ENCODE measurements at places on chromosomes 7 and 10.

DNA sequence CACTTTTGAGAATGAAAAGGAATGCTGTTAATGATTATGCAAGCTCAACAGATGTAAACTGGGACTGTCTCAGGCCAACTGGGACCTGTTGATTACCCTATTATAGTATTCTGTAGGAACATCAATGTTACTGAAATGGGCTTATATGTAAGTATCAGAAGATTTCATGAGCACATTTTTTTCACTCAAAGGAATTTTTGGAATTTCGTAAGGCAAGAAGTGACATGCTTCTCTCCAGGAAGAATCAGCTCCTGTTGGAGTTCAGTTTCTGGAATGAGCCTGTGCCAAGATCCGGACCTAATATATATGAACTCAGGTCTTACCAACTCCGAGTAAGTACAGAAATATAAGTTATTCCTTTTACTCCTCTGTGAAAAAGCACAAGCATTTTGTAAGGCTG lies 19.2 kb downstream of the NIPSNAP2 start:
- DNase-seq = no peak

DNA sequence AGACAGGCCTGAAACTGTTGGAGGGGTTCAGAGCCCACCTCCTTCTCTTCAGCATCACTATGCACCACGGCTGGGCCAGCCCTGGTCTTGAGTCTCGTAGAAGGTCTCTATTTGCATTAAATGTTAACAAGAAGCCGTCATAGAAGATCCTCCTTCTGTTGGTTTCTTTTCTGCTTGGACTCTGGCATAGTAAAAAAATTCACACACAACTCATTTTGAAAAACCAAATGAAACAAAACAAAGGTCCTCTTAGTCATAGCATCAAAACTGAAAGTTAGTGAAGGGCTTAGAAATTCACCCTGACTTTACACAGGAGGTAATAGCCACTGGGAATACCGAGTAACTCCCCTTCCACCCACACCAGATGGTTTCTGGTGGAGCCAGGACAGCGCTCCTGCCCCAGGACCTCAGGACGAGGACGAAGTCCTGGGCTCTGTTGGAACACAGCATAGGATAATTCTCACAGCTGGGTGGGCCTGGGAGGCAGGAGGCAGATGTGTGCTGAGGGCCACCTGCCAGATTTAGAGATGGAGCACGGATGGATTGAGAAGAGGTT lies 248.4 kb upstream of the KLF6 start:
- no peak for DNase-seq

DNA sequence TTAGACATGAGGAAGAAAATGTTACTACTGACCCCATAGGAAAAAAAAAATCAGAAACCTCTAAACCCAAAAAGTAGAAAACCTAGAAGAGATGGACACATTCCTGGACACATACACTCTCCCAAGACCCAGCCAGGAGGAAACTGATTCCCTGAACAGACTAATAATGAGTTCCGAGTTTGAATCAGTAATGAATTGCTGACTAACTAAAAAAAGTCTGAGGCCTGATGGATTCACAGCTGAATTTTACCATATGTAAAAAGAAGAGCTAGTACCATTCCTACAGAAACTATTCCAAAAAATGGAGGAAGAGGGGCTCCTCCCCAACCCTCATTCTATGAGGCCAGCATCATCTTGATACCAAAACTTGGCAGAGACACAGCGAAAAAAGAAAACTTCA lies 75.8 kb downstream of the HBP1 start:
- DNase-seq = no peak

GRCh38 chr10:8063128-8063908 lies 8.8 kb downstream of the GATA3 start:
- no peak for DNase-seq

- DNase-seq = no peak
Observed at GRCh38 chr10:34905200-34905927, 90.3 kb upstream of the PARD3 start.

DNA sequence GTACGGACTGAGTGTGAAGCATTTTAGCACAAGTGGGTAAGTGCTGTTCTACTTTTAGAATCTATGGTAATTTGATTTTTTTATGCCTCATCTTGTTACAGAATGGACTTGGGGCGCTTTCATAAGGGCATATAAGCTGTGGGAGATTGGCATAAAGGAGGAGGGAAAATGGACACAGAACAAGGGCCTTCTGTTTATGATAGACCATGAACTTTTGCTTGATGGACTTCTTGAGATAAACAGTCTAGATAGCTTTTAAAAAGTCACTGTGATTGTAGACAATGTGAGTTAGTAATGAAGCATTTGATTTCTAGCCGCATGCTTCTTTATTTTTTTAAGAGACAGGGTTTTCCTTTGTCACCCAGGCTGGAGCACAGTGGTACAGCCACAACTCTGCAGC lies 2.0 kb downstream of the ZSCAN21 start:
- no peak for DNase-seq

DNA sequence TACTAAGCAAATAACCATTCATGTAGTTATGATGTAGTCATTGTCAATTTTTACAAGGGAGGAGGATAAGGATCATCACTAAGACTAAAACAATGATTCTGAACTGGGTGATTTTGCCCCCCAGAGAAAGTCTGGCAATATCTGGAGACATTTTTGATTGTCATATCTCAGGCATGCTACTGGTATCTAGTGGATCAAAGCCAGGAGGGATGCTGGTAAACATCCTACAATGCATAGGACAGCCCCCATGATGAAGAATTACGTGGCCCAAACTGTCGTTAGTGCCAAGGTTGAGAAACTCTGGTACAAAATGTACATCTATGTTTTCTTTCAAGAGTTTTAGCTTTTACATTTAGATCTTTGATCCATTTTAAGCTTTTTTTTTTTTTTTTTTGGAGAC lies 57.3 kb downstream of the GBF1 start:
- DNase-seq = no peak

- no peak for DNase-seq
Observed at GRCh38 chr10:114491933-114492332, 87.6 kb upstream of the AFAP1L2 start.

DNA sequence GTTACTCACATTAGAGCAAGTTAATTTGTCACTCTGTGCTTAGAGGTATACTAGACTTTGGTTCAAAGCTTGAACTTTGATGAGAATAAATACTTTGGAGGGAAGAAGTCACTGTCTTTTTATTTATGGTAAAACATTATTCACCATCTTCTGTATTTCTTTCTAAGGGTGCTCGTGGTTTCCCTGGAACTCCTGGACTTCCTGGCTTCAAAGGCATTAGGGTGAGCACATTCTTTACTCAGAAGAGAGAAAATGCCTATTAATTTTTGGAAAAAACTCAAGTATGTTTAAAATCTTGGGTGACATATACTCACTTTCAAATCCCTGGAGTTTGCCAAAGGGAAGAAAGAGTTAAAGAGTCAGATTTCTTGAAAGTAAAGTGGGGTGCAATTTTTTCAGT lies 10.8 kb downstream of the COL1A2 start:
- DNase-seq = no peak

GRCh38 chr7:140604760-140605159 lies 35.9 kb downstream of the DENND2A start:
- DNase-seq = no peak

GRCh38 chr10:28400681-28401080 lies 97.8 kb upstream of the MPP7 start:
- DNase-seq = no peak

DNA sequence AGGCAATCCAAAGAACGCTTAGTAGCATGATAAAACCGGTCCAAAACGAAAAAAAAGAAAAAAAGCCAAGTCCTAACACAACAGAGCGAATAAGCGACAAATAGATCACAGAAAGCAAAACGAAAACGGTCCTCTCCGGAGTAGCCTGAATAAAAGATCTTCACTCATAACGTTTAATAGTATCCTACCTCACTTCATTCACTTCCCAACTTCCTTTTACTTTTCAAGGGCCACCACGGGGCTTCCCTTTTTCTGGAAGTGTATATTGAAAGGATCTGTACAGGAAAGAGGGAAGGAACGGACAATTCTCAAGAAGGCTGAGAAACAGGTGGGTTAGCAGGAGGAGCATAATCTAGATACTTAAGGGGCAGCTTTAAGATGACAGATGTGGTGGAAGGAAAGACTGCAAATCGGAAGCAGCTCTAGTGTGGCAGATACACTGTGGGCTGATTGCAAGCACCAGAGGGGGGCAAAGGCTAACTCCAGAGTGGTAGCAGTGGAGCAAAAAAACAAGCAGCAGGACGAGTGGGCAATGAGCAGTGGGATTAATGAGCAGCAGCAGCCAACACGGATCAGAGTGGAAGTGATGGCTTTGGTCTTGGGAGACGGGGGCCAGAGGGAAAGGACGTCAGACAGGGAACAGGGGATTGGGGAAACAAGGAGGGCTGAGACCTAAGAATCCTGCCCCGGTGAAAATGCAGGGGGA lies 866 bp downstream of the CNOT4 start:
- DNase-seq = peak; percentile 37

DNA sequence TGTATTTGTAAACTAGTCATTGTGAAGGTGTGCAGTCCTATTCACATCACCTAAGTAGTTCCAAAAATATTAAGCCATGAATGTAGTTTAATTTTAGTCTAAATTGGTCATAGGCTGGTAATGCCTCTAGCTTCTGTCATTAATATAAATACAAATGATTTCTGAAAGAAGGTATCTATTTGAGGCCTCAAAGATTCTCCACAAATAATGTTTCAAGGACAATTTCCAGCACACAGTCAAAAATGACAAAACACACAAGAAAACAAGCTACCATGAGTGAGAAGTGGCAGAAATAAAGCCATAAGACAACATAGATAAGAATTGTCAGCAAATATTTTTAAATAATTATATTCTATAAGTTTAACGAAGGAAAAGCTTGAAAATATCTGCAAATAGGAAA lies 66.7 kb upstream of the PDK4 start:
- DNase-seq = no peak

DNA sequence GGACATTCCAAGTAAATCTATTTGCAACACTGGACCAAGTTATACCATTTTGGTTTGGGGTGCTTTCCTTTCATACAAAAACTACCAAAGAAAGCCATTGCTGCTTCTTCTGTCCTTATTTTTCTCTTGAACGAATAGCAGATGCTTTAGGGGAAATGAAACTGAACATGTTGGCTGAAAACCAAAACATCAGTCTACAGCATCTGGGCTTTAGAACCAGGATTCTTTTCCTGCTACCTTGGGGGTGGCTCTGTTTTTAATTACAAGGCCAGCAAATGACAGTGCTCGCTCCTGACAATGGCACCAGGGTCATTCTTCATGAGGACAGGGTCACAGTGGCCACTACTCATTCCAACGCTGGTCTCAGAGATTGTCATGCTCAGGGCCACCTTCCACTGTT lies 80.3 kb downstream of the WDR11 start:
- DNase-seq = no peak

GRCh38 chr7:142815134-142815533 lies 39.7 kb upstream of the EPHB6 start:
- DNase-seq = no peak

DNA sequence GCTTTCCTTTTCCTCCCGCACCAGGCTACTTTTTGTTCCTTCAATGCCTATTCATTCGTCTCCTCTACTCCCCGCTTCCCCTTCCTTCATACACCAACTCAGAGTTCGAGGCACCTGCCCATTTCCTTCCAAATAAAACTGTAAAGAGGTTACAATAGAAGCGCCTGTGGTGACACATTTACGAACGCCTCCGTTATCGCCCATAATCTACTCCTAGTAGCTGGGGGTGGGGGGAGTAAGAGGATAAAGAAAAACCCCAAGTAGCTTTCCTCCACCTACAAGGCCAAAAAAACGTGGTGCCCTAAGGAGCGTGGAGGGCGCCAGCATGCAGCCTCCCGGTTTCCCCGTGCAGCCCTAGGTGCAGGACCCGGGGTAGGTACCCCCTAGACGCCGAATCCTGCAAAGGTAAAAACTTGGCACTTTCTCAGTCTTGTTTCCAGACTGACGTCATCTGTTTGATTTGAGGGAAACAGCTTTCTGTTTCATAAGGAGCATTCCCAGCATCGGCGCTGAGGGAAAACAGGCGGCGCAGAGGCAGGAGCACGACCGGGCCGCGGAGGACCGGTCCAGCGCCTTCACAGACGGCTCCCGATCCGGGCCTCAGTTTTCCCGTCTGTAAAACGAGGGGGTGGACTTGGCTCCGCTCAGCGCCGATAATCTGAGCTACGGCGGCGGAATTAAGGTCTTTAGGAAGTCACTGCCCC lies 922 bp downstream of the PPA1 start:
- peak; percentile 57 for DNase-seq

GRCh38 chr7:17401791-17402627 lies 103.6 kb downstream of the AHR start:
- DNase-seq = no peak

- no peak for DNase-seq
Observed at GRCh38 chr7:142645777-142646176, 103.5 kb upstream of the PRSS1 start.

DNA sequence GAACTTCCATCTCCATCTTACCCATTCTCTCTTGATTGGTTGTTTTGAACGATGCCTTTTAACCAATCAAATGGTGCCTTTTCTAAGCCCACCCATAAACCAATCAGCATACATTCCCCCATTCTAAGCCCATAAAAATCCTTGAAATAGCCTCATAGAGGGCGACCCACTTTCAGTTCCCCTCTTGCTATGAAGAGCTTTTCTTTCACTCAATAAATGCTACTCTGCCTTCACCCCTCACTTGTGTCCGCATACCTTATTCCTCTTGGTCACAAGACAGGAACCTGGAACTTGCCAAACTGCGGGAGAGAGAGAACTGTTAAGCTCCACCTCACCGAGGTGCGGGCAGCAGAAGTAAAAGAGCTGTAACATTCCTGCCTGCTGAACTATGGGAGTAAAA lies 1602.0 kb upstream of the LRRTM3 start:
- DNase-seq = no peak

Data from cardiac muscle cell (in vitro differentiated cells and primary cell).